Stimulated activated CD4-positive, alpha-beta T cell treated with anti-CD3 and anti-CD28 coated beads, Interleukin-1b, Interleukin-23, amount 100 ng/mL, for 1 hour (primary cell): ENCODE measurements at places on chromosomes 2 and 18.

- no peak for DNase-seq
These were observed 133.8 kb downstream of the AGAP1 start for GRCh38 chr2:235627682-235628081.

DNA sequence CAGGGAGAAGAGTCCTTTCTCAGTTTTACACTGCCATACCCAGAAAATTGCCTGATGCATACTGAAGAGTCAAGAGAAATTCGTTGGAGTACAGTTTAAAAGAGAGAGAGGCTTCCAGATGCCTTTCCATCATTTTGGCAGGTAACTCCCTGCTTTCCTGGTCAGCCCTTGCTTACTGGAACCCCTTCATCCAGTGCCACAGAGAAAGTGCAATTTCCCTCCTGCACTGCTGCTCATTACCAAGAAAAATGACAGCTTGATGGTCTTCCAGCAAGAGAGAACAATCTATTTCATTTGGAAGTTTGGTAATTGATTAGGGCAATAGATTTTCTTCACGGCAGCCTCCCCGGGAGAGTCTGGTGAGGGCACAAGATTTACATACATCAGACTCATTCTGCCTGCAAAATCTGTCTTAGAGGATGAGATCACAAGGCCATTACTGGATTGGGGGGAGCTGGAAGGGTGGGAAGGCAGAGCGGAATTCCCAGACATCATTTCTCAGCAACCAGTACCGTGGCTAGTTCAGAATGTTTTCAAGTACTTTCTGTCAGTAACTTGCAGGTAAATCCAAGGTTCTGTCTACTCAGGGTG lies 102.8 kb upstream of the SLC14A2 start:
- DNase-seq: no peak

- no peak for DNase-seq
These were observed 51.1 kb upstream of the ZNF236 start for GRCh38 chr18:76771192-76771799.

DNA sequence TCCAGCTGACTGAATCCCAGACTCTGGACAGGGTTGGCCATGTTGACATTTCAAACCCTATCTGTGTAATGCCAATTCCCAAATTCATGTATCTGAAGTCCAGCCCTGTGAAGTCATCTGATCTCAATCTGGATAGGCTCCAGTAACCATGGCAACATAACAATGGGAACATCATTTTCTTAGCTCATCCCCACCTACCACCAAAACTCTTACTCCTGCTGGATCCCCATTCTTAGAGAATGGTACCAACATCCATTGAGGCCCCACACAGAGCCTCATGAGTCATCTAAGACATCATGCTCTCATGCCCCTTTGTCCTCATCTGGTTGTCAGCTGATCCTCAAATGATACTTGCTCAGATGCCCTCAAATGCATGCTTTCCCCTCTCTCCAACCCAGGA lies 58.9 kb upstream of the TEX51 start:
- DNase-seq: no peak

GRCh38 chr2:70717431-70718038 lies 50.5 kb downstream of the ADD2 start:
- DNase-seq: no peak

DNA sequence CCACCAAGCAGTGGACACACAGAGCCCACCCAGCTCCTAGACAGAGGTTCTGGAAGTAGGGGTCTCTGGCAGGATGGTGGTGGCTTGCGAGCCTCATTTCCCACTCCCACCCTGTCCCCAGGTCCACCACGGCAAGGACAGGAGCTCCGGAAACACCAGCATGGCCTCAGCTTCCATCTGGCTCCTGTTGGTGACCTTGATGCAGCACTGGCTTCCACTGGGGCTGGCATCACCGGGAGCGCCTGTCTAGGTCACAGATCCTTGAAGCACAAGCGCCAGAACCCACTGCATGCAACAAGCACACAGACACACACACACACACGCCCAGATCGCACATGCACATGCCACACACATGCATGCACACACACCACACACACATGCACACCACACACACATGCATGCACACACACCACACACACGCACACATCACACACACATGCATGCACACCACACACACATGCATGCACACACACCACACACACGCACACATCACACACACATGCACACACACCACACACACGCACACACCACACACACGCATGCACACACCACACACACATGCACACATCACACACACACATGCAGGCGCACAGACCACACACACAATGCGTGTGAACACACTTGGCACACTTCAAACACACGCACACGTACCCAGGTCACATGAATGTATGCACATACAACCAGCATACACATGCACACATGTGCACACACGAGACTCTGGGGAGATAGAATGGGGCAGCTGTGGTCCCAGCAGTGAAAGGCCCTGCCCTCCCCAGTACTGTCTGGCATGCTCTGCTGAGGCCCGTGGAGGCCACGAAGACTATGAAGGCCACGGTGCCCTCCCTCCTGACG lies 63.7 kb downstream of the TWIST2 start:
- no peak for DNase-seq

- DNase-seq: no peak
These were observed 66.2 kb upstream of the CTDP1 start for GRCh38 chr18:79613186-79613931.

DNA sequence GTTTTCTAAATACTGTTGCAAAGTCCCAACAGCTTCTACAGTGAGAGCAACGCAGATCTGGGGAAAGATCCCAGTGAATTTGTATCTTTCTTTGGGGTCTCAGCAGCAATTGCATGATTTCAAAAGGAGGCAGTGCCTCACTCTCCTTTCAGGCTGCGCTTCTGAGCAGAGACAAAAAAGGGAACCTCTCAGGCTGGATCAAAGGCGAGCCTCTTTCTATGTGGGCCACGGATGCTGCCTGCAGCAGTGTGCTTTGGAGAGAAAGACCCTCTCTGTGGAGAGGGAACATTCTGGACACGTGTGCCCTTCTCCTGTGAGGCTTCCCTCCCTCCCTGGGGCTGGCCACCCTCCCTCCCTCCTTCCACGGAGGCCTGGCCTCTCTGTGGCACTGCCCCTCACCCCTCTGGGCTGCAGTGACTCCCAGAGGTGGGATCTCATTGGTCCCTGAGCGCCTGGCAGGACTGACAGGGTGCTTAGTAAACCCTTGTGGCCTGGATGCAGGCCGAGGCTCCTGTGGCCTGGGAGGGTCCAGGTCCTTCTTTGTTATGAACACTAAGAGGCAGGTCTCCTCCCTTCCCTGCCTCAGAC lies 21.6 kb upstream of the PDIA6 start:
- DNase-seq: no peak

- no peak for DNase-seq
These were observed 457.8 kb upstream of the MEX3C start for GRCh38 chr18:51655327-51655698.

- DNase-seq: no peak
These were observed 82.4 kb downstream of the EXOC6B start for GRCh38 chr2:72743481-72743880.

GRCh38 chr2:128541448-128541847 lies 222.8 kb upstream of the HS6ST1 start:
- no peak for DNase-seq

GRCh38 chr2:86072271-86072858 lies 33.3 kb downstream of the POLR1A start:
- no peak for DNase-seq

DNA sequence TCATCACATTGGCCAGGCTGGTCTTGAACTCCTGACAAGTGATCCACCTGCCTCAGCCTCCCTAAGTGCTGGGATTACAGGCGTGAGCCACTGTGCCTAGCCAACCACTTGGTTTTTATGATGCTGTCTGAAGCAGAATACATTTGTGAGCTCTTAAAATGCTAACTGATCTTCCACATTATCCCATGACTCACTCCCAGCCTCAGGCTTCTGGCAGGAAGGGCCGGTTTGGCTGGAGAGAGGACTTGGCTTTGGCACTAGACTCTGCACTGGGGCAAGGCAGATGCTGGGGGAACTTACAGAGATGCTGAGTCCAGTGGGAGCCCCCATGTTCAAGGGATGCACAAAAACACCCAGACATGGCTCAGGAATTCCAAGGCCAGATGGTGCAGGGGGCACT lies 40.5 kb upstream of the SH3BP4 start:
- no peak for DNase-seq

DNA sequence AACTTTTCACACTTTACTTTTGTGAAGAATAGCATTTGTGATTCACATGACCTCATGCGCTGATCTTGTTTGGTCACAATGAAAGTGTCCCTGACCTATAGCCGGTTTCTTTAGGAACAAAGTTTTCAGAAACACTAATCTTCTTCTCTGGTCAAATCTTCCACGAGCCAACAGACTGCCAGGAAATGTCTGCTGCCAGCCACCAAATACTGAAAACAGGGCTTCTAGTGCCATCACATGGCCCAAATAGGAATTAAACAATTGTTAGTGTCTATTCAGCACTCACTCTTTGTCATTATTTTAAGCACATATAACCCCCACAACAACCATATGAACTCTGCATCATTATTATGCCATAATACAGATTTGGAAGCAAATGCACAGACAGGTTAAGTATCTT lies 286.5 kb upstream of the SYT4 start:
- no peak for DNase-seq
